H9 (cell line): ENCODE measurements at places on chromosomes 7 and 10. TPM values are rescaled to one million over a fixed set of nuclear protein-coding genes. Genes with fewer than 3 reads are reported as not detected.

IFIT1B gene
- not detected in 2 replicates for total RNA-seq

DNA sequence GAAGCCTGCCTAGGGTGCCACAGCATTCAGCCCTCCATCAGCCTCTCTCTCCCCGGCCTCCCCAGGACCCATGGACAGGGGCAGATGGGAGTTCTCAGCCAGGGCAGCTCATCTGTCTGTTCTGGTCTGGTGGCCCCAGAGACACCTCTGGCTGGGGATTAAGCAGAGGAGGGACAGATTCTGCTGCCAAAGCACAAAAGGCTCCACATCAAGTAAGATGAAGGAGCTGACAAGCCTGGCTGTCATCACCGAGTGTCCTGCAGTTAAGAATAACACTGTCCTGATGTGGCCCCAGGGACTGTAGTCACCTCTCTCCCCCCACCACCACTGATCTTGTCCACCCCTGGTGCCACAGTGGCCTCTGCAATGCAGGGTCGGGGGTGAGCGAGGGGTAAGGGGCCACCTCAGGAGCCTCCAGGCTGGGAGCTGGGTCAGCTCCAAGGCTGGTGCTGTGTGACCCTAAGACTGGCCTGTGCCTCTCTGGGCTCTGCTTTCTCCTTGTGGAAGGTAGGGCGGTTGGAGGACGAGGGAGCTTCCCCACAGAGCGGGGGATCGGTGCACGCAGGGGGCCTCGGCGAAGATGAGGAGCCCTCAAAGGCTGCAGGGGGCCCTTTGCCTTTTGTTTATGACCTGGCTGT, 18.7 kb downstream of the C10orf105 start:
- no peaks in the 10 kb centered on the region for H3K27me3 ChIP-seq

DNA sequence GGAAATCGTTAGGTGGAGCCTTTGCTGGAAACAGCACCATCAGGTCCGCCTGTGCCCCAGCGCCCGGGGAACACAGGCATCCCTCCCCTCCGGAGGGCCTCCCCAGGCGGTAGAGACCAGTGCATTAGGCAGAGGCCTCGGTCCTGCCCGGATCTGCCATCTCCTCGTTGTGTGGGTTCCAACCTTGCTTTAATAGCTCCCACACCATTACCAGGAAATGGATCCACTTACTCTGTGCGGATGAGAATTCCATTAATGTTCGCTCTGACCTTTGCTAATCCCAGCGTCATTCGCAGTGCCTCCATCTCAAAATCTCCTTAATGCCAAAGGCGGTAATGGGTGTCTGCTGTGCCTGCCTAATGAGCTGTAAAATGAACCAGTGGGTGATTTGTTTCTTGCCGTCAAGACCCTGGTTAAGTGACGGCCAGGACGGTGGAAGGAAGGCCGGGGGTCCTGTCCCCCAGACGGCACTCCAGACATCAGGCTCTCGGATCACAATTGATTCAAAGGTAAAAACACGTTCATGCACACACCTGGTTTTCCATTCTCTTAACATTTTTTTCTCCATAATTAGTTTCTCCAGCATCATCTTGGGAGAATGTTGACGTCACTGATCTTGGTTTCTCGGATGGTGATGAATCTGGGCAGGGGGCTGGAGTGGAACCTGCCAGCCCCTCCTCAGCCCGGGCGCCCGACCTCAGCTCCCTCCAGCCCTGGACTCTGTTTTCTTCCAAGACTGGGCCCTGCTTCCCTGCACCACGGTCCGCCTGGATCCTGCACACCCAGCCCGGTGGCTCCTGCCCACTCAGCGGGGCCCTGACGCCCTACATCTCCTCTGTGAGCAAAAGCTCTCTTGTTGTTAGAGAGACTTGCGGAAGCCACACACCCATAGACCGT, 22.8 kb upstream of the FAM20C start:
- H3K27ac ChIP-seq: no peak overlapping the region
- no peaks in the 10 kb centered on the region for H3K4me1 ChIP-seq
- H3K36me3 ChIP-seq: no peaks in the 10 kb centered on the region; the same call in 2 of the 3 replicates
- H3K4me3 ChIP-seq: no peak overlapping the region
- no peak for DNase-seq

DNA sequence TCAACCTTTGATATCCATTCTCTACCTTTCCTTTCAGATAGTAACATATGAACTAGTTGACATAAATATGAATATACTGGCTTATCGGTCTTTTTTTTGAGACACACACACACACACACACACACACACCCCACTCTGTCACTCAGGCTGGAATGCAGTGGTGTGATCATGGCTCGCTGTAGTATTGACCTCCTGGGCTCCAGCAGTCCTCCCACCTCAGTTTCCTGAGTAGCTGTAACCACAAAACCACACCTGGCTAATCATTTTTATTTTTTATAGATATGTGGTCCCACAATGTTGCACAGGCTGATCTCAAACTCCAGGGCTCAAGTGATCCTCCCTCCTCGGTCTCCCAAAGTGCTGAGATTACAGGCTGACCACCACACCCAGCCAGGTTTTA, 14.2 kb upstream of the NT5C3A start:
- peaks cover 14% of the 10 kb centered on the region; the same call in 1 of the 2 replicates for H3K4me1 ChIP-seq
- no peak overlapping the region for H3K4me3 ChIP-seq
- H3K27me3 ChIP-seq: no peaks in the 10 kb centered on the region
- peaks cover 2% of the 10 kb centered on the region; the same call in 1 of the 3 replicates for H3K36me3 ChIP-seq

GRCh38 chr10:23717913-23718312, 279.0 kb downstream of the OTUD1 start:
- H3K27ac ChIP-seq: no peak overlapping the region
- no peaks in the 10 kb centered on the region for H3K36me3 ChIP-seq
- H3K4me3 ChIP-seq: no peak overlapping the region
- H3K4me1 ChIP-seq: no peaks in the 10 kb centered on the region
- DNase-seq: no peak
